ENCODE measurements at places on chromosomes 16 and 17.

- DNase-seq = no peak
Measured at GRCh38 chr17:13140750-13141149, 122.9 kb upstream of the ELAC2 start.

DNA sequence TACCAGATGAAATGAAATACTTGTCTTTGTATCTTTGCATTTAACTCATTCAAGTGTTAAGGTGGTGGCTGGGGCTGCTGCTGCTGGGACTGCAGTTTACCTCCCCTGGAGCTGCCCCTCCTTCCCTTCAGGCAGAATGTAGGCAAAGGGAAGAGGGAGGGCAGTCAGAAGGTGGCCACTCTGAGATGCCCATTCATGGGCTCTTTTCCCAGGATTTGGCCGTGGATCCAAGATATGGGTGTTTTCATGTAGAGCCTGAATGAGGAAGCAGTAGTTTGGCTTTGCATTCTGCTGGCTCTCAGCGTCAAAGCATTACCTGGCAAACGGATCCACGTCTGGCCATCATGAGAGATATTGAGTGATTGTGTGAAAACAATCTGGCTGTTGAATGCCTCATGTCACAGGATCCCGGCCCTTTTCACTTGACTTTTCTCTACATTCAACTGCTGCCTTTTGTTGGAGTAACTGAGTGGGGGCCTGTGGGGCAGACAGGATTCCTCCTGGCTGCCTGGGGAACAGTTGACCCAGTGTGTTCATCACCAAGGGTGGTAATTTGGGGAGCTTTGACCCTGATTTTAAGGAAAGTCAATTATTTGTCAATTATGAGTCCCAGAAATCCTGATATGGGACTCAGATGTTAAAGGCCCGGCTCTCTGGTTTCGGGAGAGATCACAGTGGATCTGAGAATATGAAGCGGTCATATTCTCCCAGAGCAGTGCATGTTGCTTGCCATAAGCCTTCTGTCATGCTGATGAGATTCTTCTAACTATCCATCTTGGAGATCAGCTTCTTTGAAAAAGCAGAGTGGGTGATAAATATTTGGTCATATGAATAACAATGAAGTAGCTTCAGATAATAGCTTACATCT is 236.8 kb downstream of the IRX3 start:
- no peak for DNase-seq

DNA sequence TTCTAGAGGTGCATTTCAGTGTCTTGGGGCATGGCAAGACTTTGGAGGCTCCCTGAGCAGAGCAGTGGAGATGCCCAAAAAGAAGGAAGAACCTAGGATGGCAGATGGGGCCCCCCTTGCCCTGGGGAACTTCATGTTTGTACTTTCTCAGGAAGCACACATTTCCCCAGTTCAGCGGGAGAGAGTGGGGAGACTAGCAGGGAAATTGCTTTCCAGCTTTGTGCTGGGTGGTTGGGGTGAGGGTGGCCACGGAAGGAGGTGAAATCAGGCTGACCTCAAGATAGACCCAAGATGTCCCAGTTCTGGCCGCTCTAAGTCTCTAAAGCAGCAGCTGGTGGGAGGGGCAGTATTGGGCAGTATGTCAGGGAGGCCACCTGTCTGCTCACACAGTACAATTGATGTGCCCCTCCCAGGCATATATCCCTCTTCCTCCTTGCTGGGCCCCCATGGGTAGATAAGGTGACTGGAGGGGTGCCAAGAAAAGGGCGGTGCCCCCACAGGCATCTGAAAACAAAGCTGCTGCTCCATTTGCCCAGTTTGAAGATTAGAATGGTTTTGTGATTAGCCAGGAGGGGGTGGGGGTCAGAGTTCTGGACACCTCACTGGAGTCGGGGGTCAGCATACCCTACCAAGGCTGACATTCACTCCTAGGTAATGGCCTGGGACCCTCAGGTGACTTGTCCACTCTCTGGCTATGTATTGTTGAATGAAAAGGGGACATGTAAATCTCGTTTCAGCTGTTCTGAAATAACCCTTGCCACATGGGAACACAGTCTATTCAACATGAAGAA is 17.1 kb upstream of the NAGLU start:
- no peak for DNase-seq

- DNase-seq = no peak
Measured at GRCh38 chr16:80023865-80024264, 423.3 kb upstream of the MAF start.

DNA sequence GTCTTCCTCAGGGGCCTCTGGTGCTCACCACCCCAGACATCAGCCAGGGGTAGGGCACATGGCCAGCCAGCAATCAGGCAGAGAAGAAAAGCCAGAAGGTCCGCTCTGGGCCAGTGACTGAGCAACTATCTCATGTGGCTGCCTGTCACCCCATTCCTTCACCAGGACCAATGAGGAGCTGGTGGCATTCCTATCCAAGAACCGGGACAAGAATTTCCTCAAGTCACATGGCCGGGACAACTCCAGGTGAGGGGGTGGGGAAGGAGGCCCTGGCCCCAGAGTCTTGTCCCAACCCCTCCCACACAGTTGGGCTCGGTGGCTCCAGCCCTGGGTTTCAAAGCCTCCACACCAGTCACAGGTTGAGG is 9.4 kb downstream of the XYLT2 start:
- DNase-seq = no peak

- DNase-seq = no peak
Measured at GRCh38 chr16:71407731-71408130, 34.1 kb downstream of the TLE7 start.

GRCh38 chr16:88978608-88979346 is 1.8 kb upstream of the CBFA2T3 start:
- DNase-seq = no peak

DNA sequence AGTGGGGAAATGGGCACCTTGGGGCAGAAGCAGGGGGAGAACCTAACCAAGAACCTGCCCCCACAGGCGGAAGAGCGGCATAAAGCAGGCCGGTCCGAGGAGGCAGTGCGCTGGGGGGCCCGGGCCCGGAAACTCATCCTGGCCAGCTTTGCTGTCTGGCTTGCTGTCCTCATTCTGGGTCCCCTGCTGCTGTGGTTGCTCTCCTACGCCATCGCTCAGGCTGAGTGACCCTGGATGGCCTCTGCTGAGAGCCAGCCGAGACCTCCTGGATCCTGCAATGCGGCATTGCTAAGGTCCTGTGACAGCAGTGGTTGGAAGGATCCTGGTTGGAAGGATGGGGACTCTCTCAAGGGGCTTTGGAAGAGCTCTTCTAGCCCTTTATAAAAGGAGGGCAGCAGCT is 4.5 kb upstream of the PHKG2 start:
- no peak for DNase-seq

DNA sequence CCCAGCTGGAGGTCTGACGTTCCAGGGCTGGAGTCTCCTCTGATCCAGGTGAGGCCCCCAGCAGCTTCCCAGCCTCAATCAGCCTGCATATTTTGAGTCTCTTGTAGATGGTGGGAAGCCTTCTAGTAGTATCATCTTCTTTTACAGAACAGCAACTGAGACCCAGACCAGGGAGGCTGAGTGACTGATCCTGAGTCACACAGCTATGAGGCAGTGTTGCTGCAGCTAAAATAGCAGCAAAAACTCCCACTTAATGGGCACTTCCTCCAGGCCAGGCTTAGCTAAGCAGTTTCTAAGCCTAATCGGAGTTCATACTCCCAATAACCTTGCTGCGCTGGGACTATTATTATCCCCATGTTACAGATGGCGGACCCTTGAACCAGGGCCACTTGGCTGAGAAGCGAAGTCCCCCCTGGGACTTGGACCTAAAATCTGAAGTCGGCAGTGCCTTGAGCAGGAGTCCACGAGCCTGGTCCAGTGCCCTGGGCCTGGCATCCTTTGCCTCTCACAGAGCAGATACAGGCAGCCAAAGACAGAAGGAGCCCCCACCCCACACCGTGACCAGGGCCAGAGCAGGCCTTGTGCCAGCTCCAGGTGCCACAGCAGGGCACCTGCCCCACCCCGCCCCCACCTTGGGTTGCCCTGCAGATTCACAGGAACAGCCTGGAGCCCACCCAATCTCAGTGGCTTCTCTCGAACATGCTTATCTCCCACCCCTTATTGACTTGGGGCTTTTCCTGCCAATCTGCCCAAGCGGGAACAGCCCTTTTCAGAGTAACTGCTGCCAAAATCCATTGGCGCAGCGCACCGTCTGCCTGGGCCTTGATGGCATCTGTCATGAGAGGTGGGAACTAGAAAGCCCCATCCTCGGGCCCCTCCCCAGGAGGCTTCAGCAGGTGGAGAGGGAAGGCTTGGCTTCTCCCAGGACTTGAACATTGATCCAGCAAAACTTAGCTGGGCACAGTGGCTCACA is 65.1 kb downstream of the SOCS1 start:
- peak; percentile 50 for DNase-seq

Data from GM03348 (cell line).